ENCODE measurements at places on chromosomes 13 and 19.

DNA sequence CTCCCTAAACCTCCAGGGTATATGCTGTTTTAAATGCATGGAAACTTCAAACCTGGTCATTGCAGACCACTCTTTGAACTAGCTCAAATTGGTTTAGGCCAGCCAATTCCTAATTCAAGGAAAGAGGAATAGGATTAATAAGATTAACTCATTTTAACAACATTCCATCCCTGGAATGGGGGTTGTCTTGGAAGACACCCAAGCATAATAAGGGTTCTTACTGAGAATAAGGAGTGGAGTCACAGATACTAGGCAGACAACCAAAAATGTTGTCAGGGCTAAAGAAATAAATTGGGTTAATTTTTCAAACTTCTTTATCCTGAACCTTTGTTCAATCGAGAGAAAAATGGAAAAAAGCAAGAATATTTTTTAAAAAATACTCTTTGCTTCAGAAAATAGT, 186.2 kb downstream of the PCDH9 start:
- no peak for DNase-seq

- no peak for DNase-seq
These were observed 53.3 kb downstream of the SOX21 start for GRCh38 chr13:94658926-94659597.

DNA sequence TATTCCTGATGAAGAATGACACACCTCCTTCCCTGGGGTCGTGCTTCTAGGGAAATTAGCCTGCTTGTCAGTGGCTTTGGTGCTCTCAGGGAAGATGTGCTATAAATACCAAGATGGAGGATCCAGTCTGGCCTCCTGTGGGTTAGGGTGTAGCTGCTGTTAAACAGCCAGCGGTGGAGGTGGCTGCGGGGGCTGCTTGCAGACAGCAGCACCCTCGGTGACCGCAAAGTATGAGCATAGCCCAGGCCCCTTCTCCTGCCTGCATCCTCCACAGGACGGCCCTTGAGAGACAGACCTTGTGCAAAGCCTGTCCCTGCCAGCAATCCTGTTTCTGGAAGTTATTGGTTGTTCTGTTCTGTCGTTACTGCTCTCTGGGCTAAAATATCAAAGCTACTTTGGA, 11.4 kb downstream of the VSTM2B start:
- no peak for DNase-seq

GRCh38 chr13:92547266-92547665, 679.3 kb upstream of the GPC6 start:
- DNase-seq: no peak

DNA sequence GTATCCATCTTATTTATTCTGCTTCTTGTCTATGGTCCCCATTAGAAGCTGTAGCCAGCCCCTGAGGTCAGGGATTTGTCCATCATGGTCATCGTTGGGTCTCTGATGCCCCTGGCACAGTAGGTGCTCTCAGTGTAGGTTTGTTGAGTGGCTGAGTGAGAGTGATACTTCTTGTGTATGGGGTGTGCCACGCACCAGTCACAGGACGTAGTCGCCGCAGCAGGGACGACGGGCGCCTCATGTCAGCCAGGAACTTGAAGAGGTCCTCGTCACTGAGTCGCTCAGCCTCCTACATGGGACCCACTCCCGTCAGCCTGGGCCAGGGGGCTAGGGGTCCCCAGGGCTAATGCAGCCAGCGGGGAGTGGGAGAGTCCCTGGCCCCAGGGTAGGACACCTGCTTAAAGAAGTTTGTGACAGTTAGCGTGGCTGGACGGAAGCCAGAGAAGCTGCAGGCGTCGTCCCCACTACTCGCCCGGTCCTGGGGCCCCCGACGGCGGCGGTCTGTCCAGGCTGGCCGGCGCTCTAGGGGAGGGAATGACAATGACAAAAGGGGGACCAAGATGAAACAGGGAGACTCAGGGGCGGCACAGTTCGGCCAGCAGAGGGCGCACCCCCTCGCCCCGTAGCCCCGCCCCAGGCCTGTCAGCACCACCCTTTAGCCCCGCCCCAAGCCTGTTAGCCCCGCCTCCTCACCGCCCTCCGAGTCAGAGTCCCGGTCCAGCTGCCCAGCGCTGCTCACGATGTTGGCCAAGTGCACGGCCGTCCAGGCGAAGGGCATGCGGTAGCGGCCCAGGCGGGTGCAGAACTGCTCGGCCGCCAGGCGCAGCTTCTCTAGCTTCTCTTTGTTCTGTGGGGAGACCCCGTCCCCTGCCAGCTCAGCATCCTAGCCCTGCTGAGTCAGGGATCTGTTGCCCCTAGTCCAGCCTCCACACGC, 3.7 kb downstream of the ANGPTL8 start:
- peak; percentile 80 for DNase-seq

GRCh38 chr19:4063369-4064148, 3.1 kb downstream of the ZBTB7A start:
- DNase-seq: no peak

DNA sequence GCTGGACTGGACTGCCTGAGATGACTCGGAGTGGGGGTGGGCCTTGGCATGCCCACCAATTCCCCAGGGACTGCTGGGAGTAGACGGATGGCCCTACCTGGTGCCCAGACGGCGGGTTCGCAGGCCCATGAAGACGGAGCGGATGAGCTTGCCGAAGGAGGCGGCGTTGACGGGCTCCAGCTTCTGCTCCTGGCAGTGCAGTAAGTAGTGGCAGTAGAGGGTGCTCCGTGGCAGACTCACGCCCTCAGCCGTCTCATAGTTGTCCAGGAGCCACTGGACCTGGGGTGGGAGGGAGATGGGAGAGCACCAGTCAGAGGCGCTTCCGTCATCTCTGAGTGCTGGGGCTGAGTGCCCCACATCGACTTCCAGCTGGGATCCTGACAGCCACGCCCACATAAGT, 17.6 kb downstream of the DCAF15 start:
- DNase-seq: no peak

DNA sequence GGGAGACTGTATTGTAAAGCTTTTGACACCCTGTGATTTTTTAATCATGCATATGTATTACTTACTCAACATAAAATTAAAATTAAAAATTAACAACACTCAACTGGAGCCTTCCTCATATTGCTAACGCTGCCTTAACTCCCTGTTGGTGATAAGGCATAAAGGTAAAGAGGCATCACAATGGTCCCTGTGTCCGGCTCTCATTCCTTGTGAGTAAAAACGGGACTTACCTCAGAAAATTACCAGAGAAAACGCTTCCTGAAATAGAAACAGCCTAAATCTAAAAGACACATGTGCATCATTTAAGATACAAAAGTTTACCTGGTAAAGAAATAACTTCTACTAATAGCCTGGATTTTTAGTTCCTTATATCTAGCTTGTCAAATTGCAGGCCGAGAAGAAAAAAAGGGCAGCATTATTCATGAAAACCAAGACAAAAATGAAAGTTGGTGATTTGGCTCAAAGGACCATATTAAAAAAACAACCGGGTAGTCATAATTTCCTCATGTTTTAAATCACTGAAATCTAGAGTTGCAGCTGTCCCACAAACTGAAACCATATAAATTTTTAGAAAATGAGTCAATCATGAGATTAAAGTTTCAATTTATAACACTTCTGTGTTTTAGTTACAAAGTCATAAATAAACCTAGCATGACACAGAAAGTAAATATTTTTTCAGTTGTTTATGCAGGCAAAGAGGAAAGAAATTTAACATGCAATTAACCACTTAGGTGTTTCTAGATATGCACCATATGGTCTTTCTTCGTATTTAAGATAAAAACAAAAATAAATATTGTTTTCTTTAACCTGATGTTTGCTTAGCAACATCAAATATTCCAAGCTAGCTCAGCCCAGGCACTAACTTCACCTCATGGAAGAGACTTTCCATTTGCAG, 94.7 kb downstream of the MIPEP start:
- no peak for DNase-seq

GRCh38 chr19:50478901-50479715, 2.5 kb upstream of the GARIN5A start:
- DNase-seq: no peak

DNA sequence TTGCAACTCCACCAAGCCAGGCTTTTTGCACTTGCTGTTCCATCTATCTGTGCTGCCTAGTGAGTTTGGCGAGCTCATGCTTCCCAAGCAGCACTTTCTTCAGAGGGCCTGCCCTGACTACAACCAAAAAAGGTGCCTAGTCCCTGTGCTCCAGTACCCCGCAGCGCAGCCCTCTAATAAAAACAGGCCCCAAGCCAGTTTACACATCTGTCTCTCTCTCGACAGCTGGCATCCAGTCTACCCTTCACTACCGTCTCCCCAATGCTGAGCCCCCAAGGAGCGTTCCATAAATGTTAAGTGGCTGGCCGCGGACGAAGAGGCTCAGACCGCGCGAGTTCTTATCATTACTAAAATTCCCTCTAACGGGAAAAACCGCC, 512 bp downstream of the MED4 start:
- no peak for DNase-seq

- DNase-seq: no peak
These were observed 61.4 kb downstream of the ERCC5 start for GRCh38 chr13:102907016-102907756.

DNA sequence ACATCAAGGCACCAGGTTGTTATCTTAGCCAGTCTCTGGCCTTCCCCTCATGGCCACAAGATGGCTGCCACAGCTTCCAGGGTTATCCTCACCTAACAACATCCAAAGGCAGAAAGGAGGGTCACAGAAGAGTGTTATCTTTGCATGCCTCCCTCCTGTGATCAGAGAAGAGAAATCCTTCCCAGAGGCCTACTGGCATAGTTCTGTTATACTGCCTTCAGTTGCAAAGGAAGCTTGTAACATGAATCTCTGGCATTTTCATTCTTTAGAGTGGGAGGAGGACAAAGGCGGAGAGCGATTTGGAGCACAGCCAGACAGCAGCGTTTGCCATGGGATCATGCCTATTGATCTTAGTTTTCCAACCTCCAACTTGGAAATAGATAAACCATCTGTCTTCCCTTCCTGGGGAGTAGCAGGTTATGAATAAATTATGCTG, 135.7 kb downstream of the DNAJC15 start:
- no peak for DNase-seq

DNA sequence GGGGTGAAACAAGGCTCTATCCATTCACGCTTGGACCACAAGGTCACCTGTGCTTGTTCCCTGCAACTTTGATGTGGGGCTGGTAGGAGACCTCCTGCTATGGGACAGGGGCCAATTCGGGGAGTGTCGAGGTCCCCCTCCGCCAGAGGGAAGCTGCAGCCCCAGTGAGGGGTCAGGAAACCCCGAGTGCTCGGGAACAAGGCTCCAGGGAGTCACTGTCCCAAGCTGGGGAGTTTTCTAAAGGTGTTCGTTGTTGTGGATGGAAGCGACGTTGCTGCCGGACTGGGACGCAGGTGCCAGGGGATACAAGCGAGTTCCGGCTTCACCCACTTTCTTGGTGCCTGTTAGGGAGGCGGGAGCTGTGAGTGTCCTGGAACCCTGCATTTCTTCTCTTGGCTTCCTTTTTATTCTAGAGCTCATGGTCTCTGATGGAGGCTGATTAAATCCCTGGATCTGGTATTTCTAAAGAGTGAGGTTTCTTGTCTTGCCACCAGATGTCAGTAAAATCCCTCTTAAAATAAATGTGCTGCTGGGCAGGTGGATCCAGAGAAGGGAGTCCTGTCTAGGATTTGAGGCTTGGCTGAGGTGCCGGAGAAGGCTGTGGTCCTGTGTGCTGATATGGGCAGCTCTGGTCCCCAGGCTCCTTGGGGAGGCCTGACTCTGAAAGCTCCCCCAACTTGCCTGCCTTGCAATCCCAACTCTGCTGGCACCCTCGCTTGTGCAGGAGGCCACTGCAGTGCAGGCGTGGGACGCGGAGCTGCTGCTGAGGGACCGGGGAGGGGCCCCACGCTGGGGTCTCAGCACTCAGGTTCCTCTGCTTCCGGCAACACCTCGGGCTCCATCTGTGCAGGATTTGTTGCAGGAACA, 153.9 kb downstream of the TEX29 start:
- peak; percentile 9 for DNase-seq
